ENCODE measurements at places on chromosomes 11 and 22.

GRCh38 chr11:73995247-73995646 lies 12.6 kb upstream of the UCP2 start:
- no peak for DNase-seq

- no peak for DNase-seq
These were observed 1.2 kb downstream of the KLHL35 start for GRCh38 chr11:75431533-75432525.

DNA sequence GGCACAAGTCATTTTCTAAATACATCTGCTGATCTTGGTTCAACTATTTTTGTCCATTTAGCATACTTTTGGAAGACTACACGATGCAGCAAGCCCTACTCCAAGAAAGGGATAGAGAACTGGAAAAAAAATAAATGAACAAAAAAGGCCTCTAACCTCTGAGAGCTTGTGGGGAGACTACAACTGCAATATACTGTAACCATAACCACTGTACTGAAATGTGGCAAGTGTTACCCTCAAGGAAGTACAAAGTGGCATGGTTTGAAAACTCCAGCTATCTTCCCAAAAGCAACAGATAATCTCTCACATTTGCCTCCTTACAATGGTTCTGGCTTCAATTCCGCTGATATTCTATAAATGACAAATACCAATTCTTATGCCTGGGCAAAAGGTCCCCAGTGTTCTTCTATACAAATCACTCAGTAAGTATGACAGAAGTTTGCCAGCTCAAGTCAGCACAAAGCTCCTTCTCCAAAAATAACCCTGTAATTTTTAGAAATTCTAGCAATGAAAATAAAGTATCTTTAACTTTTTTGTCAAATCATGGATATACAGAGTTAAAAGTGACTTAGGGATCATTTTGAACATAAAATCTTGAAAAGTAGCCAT lies 22.9 kb downstream of the AMBRA1 start:
- DNase-seq: no peak

DNA sequence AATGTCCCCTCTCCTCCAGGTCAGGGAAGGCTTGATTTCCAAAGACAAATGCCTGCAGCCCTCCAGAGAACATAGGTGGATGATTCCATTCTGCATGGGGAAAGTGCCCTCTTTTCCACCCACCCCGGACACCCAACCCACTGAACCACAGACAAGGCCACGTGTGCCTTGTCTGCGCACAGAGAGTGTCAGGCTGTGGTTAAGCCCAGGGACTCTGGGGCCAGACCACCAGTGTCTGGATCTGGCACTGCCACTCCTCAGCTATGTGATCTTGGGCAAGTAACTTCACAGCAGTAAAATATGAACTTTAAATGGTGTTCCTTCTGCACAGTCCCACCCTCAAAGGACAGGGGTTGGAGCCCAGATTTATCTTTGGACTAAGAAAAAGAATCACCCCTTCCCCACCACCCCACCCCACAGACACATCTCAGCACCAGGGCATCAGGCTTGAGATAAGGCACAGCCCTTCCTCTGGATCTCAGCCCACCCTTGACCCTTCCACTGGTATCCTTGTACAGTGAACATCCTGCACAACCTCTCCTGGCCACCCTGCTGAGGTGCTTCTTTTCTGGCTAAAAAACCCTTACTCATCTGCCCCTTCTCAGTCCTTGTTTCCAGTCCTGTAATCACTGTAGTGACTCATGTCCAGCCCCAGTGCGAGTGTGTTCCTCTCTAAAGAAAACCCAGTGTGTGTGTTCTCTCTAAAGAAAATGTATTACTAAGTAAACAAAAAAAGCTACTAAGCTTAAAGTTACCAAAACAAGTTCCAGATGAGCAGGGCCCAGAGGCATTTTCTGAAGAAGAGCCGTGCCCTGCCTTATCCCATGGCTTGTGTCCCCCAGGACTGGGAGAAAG lies 1.9 kb upstream of the PTGDR2 start:
- no peak for DNase-seq

DNA sequence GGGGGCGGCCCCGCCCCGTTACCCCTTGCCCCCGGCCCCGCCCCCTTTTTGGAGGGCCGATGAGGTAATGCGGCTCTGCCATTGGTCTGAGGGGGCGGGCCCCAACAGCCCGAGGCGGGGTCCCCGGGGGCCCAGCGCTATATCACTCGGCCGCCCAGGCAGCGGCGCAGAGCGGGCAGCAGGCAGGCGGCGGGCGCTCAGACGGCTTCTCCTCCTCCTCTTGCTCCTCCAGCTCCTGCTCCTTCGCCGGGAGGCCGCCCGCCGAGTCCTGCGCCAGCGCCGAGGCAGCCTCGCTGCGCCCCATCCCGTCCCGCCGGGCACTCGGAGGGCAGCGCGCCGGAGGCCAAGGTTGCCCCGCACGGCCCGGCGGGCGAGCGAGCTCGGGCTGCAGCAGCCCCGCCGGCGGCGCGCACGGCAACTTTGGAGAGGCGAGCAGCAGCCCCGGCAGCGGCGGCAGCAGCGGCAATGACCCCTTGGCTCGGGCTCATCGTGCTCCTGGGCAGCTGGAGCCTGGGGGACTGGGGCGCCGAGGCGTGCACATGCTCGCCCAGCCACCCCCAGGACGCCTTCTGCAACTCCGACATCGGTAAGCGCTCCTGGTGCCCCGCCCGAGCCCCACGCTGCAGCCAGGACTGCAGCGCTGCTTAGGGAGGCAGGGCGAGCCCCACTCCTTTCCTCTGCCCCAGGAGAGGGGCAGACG lies at the start of gene TIMP3:
TSS of gene TIMP3 (plus strand) at position 169 of the 700 bp plus-strand sequence. CDS start at position 466, 297 bp downstream.
- DNase-seq: no peak

- no peak for DNase-seq
These were observed 4.2 kb downstream of the HRAS start for GRCh38 chr11:530960-531831.

- DNase-seq: no peak
These were observed 1.2 kb downstream of the ARHGEF17 start for GRCh38 chr11:73308961-73309919.

DNA sequence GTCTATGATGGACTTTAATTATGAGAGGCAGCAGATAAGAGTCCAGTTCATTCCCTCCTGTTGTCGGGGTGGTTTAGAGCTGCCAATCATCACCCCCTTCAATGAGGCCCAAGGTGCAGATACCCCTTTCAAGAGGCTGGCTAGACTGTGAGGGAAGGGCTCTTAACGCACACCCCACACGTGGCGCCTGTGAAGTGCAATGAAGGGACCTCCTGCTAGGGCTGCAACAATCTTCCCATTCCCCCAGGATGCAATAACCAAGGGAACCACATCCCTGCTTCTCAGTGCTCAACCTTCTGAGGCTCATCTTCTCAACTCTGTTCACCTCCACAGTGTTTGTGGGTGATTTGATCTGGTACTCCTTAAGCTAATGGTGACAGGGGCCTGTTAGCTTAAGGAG lies 19.0 kb downstream of the TENM4 start:
- no peak for DNase-seq

DNA sequence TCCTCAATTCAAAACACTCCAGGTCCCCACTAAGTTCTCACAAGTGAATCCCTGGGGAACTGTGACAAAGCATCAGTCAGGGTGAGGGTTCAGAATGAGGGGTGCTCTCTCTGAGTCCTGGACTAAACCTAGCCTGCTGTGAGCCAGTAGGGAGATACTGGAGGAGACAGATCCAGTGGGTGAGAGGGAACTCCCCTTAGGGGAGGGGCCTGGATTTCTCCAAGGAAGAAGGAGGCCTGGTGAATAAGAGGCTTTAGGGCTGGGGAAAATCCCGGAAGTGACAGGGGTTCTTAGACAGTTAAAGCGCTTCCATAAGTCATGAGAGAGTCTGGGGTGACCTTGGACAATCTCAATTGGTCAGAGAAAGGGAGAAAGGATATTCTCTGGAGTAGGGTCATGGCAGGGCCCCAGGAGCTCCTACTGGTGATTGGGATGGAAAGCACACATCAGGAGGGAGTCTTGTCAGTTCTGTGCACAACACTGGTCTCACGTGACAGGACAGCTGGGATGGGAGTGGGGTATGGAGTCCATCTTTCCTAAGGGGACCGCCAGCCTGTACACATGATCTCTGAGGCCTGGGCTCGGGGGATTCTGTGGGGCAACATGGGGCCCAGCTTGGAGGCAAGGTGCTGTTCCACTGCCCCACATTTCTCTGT lies 1.5 kb downstream of the TBC1D10A start:
- no peak for DNase-seq

DNA sequence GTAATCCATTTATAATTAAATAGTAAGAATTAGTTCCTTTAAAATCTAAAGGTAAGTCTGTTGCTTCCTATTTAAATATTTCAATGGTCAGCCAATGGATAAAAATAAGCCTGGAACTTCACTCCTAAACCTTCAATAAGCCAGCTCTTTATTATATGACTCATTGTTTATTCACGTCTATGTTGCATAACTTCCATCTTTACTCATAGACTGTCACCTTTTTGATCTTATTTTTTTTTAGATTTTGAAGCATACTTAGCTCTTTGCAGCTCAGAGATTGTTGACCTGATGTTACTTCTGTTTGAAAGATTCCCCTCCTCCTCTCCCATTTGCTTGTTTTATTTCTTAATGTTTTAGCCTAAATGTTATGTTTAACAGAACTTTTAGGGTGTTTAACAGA lies 1571.2 kb upstream of the RAG2 start:
- no peak for DNase-seq

Measured in NCI-H2107 (cell line).